ENCODE measurements at places on chromosomes 4 and X.

DNA sequence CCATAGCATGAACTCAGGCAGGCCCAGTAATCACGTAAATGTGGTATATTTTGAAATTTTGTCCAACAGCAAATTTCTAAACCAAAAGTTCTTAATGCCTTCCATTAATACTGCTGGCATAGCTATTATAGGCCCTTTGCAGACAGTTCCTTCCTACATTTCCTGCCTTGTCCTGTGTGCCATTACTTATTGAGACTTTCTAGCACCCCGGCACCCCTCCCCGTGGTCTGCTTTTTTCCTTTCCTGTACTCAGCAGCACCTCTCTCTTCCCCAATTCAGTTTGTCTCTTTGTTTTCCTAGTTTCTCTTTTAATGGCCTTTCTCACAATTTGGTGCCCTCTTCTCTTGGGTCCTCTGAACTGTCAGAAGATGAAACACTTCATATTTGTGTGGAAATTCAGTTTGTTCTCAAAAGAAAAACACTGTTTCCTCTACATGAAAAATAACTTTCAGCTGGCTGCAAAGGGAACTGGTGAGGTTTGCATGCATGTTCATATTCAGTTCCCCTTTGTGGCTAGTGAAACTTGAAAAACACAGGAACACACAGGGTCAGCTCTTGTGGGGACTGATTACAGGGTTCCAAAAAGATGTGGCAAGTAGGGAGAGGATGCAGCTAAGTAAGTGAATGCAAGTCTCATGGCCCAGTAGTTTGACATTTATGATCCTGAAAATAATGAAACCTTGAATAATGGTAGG lies 17.1 kb downstream of the GPR34 start:
- no peak for DNase-seq

DNA sequence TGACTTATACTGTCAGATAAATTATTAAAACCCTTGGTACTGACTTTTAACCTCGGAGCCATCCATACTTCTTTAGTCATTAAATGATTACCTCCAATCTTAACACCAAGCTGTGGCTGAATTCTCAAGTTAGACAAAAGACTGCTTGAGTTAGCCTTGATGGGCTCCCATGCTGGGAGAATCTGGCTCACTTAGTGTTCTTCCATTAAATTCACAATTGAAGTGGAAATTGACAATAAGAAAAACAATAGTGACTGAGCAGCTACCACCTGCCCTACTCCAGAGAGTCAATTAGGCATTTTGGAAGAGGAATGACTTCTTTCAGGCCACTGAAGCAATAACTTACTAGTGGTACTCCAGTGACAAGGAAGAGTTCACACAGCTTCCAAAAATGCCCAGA lies 503.0 kb upstream of the CPXCR1 start:
- DNase-seq = no peak

DNA sequence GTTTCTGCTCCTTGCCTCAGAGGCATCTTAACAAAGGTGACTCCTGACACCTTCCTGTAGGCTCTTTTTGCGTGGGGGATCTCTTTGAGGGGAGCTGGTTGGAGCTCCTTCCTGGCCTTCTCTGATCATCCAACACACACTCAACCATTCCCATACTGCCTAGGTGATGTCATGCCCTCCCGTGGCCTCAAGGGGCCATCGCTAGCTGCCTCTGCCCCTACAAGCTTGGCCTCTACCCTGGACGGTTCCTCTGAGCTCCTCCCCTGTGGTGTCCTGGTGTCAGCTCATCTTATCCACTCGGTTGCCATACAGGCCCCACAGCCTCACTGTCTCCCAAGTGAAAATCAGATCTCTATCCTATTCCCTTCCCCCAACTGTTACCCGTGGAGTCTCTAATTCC lies 13.7 kb upstream of the ZNF185 start:
- DNase-seq = no peak

- no peak for DNase-seq
These were observed 14.6 kb upstream of the MED28 start for GRCh38 chr4:17599826-17600225.

- no peak for DNase-seq
These were observed 14.1 kb downstream of the MAP7D3 start for GRCh38 chrX:136237074-136237473.

DNA sequence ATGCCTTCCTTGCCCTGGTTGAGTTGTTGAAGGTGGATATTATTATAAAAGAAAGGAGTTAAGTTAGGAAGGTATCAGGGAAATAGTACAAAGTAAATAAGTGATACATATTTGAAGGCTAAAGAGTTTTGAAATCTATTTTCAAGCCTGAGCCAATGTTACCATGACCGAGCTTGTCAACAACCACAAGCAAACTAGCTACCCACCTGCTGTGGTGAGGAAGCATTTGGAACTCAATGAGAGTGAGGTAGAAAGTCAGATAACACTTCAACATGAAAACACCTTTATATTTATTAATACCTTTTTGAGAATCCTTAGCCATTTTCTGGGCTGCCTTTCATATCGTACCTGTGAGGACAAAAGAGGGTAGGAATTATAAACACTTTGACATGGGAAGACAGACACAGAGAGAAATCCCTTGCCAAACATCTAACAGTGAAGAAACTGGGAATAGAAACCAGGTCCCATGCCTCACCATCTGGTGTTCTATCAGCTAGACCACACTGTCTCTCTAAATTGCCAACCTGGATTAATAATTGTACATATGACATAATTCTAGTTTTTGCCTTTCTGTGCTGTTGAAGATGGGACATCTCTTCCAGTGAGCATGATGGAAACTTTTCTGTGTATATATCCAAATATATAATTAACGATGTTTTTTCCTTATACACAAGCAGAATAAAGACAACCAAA lies 606.4 kb upstream of the NR3C2 start:
- no peak for DNase-seq

- DNase-seq = no peak
These were observed 255.9 kb downstream of the SPRY1 start for GRCh38 chr4:123652476-123652875.

- no peak for DNase-seq
These were observed 39.1 kb upstream of the NSUN7 start for GRCh38 chr4:40710484-40711254.

DNA sequence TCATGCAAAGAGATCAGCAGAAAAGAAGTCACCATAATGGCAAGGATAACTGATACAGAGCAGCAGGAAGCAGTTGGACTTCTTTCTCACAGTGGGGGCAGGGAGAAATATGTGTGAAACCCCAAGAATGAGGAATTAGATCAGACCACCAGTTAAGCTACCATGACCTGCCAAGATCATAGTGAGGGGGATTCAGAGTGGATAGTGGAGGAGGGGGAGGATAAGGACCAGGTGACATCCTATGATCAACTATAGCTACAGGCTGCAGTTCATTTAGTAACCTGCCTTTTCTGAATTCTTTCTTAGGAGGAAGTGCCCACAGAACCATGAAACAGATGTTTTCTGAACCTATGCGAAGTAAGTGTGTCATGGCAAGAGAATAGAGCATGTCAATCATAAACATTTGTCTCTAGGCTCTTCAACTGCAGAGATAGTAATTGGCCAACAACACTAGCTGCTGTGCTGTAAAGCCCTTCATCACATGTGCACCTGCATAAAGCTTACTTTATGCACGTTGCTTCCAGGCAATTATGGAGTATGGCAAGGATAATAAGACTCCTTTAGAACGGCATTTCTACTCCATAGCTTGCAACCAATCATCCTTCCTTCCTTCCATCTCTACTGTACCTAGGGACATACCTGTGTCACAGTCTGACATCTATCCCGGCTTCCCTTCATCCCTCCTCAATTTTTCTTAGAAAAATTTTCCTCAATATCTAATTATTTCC lies 329.7 kb downstream of the EPHA5 start:
- DNase-seq = no peak

DNA sequence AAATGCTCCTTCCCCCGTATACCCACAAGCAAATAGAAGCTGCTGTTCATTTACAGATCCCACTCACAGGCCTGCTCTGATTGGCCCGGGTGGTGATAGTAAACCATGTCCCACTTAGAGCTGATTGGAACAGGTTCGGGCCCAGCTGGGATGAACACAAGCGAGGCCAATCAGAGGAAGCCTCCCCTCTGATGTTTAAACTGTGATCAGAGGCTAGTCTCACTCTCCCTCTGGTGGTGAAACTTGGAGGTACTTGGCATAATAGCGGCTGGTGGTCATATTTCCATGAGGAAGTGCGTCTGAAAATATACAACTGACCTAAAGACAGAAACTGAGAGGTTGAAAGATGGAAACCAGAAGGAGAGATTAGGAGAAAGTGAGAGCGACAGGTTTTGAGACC lies 51.5 kb upstream of the TRPC3 start:
- no peak for DNase-seq

DNA sequence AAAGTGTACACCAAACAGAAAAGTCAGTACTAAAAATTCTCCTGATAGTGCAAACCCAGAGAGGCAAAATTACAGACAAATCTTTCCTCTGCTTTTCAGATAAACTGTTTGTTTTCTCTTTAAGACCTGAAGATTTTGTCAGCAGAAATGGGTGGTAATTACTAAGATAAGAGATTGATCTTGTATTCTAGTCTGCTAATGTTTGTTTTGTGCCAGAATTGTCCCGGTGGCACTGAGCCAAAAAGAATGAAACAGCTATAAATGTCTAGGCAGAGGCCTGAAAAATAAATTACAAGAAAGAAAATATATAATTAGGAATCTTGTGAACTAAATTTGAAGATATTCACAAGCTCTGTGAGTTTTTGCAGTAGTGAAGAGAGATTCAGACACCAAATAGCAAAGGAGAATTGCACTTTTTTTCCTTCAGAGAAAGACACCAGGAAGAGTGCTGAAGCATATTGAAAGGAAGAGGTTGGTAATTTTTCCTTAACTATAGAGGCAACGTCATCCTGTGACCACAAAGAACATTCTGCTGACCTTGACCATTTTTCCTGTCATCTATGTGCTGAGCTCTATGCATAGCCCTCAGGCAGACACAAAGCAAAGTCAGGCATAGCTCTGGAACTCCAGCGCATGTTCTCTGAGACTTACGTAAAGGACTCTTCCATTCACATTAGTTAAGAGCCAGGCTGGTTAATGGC lies 314.5 kb upstream of the RASGEF1B start:
- DNase-seq = no peak

DNA sequence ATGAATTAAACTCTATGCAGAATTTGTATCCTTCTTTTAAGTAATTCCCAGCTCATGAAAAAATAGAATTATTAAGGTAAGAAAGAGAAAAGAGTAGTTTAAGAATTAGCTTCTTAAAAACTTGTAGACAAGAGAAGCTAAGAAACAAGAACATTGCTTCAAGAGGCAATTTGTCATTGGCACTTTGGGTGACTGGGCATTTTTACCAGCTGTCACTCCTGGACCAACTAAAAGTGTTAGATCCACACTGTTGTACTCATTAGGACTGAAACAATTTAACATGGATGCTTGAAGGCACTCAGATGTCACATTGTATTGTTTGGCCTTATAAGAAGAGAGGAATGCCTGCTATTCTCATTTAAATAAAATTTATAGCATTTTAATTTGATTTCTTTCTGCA lies 7.4 kb downstream of the COL25A1 start:
- no peak for DNase-seq

- no peak for DNase-seq
These were observed 626 bp upstream of the CEP135 start for GRCh38 chr4:55947912-55948725.

- no peak for DNase-seq
These were observed 573.7 kb downstream of the EPHA5 start for GRCh38 chr4:65096630-65097029.

DNA sequence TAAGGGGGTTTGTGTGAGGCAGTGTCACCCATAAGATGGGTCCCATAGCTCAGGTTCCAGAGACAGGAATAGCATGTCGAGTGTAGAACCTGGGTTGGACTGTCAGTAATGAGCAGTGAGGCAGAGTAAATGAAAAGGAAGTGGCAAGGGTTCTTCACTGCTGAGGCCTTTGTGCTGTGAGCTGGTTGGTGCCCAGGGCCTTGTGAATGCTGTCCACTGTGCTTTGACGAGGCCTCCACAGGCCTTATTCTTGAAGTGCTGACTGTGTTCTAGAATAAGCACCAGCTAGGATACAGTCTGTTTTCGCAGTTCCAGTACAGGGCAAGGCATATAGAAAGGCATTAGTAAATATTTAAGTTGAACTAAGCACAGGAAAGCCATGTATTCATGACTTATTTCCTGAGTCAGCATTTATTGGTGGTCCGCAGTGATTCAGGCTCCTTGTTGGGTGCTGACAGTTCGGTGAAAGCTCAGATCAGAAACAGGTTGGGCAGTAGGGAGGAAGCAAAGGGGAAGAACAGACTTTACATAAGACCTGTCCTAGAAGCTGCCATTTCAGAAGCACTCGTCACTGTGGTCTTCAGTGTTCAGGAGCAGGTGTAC lies 25.6 kb upstream of the TADA2B start:
- DNase-seq = no peak

DNA sequence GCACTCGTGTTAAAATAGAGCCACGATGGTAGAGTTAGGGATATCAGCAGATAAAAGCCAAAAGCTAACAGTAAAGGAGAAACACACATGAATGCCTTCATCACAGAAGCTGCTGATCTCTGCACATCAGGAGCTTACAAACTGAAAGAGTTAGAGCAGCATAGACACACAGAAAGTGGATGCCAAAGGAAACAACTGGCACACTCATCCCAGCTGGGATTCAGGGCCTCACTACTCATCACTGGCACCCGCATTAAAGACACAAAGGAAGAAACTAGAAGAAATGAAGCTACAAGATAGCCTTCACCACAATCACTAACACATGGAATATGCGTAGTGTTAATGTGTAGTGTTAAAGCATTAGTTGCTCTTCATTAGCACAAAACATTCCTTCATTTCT lies 156.4 kb upstream of the TBL1X start:
- DNase-seq = no peak

DNA sequence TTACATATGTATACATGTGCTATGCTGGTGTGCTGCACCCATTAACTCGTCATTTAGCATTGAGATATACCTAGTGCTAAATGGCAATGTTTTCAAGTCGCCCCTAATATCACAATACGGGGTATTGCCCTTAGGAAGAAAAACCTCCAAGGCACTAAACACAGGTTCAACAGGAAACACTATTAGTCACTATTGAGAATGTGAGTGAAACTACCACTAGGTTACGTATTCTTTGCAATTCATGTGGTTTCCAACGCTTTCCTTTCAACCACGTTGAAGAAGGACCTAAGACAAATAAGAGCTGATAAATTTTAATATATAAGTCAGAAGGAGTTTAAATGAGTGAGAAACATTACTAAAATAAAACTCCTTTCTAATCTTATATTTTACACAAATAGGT lies 134.7 kb upstream of the SPANXN4 start:
- DNase-seq = no peak

DNA sequence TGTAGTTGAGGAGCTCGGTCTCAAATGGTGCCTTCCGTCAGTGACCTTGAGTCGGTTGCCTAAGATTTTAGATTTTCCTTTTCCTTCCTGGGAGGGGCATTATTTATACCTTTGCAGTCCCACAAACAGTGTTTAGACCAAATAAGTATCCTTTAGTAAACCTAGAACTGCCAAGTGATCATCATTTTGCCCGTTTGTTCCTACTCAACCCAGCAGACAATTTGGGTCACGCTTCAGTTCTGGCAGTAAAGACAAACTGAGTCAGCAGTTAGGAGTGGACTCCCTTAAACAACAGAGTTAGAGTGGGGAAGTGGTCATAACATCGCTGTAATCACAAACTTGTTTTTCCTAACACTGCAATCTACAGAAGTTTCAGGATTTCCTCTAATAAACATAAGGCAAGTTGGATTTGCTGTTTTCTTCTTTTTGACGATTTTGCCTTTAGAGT lies 777 bp upstream of the WDFY3 start:
- no peak for DNase-seq
